ENCODE measurements at places on chromosomes 16 and 17.

- H3K36me3 ChIP-seq = peaks cover 12% of the 10 kb centered on the region
- peak overlapping the region; percentile 98 for H3K27ac ChIP-seq
- peak; percentile 87 for DNase-seq
Measured at GRCh38 chr16:67244387-67245185, 2.7 kb downstream of the FHOD1 start.

DNA sequence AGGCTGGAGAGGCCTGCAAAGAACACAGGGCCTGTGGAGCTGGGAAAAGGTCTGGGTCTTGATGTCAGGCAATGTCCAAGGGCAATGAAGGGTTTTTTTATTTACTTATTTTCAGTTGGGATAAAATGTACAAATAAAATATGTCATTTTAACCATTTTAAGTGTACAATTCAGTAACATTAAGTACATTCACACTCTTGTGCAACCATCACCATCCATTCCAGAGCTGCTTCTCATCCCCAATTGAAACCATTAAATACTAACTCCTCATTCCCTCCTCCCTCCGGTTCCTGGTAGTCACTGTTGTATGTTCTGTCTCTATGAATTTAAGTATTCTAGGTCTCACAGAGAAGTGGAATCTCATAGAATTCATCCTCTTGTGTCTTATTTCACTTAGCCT lies 444.7 kb downstream of the HS3ST3B1 start:
- no peaks in the 10 kb centered on the region for H3K4me1 ChIP-seq
- no peaks in the 10 kb centered on the region for H3K27me3 ChIP-seq
- H3K27ac ChIP-seq = no peak overlapping the region
- DNase-seq = no peak
- no peaks in the 10 kb centered on the region for H3K36me3 ChIP-seq

GRCh38 chr16:77917971-77918370 lies 104.4 kb upstream of the CLEC3A start:
- no peaks in the 10 kb centered on the region for H3K36me3 ChIP-seq
- H3K27ac ChIP-seq = no peak overlapping the region
- H3K4me1 ChIP-seq = no peaks in the 10 kb centered on the region
- H3K27me3 ChIP-seq = no peaks in the 10 kb centered on the region
- DNase-seq = no peak

DNA sequence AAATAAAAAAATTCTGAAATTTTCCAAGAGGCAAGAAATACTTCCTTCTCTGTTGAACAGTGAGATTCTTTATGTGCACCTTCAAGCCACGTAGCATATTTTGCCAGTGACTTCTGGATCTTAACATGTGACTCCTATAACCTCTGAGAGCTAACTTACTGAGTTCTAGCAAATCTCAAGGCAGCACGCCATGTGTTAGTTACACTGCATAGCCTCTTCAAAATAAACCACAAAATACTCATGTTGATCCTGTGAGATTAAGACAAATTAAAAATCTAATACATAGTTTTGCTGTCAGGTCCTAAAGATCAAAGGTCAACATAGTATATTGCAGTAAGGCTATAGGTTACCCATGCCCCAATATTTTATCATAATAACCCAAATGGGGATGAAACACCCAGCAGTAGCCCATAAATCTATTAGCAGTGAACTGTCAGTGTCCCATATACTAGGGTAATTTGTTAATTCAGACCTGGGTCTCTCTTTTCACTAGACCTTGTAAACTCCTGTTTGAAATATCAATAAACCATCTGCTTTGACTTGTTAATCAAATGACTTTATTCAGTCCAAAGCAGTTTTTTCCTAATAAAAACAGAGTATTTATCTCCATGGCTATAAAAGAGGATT lies 343.1 kb downstream of the ZFHX3 start:
- DNase-seq = no peak
- H3K36me3 ChIP-seq = no peaks in the 10 kb centered on the region
- no peak overlapping the region for H3K4me3 ChIP-seq
- H3K4me1 ChIP-seq = no peaks in the 10 kb centered on the region
- H3K27ac ChIP-seq = no peak overlapping the region

GRCh38 chr17:50762177-50762576 lies 5.1 kb downstream of the ANKRD40CL start:
- peaks cover 15% of the 10 kb centered on the region for H3K4me1 ChIP-seq
- peaks cover 24% of the 10 kb centered on the region for H3K27me3 ChIP-seq
- no peak overlapping the region for H3K27ac ChIP-seq

- no peak for DNase-seq
- no peak overlapping the region for H3K4me3 ChIP-seq
- H3K4me1 ChIP-seq = no peaks in the 10 kb centered on the region
- no peaks in the 10 kb centered on the region for H3K36me3 ChIP-seq
- H3K27me3 ChIP-seq = peaks cover 10% of the 10 kb centered on the region
Measured at GRCh38 chr17:77894126-77894956, 64.2 kb upstream of the TNRC6C start.

- H3K27ac ChIP-seq = no peak overlapping the region
- H3K27me3 ChIP-seq = no peaks in the 10 kb centered on the region
- no peak for DNase-seq
- no peak overlapping the region for H3K4me3 ChIP-seq
- no peaks in the 10 kb centered on the region for H3K4me1 ChIP-seq
Measured at GRCh38 chr17:1154704-1155103, 25.1 kb downstream of the ABR start.

Measured in activated CD4-positive, alpha-beta memory T cell treated with anti-CD3 and anti-CD28 coated beads, Interleukin-2, amount 10 ng/mL, durations not matched to agents 7 days and 5 days (primary cell).